ENCODE measurements at places on chromosomes 4 and X. TPM values are rescaled to one million over a fixed set of nuclear protein-coding genes. Genes with fewer than 3 reads are reported as not detected.

SAT1 gene
- 440 TPM for total RNA-seq

SPATA4 gene
- total RNA-seq: 0.33 TPM

DNA sequence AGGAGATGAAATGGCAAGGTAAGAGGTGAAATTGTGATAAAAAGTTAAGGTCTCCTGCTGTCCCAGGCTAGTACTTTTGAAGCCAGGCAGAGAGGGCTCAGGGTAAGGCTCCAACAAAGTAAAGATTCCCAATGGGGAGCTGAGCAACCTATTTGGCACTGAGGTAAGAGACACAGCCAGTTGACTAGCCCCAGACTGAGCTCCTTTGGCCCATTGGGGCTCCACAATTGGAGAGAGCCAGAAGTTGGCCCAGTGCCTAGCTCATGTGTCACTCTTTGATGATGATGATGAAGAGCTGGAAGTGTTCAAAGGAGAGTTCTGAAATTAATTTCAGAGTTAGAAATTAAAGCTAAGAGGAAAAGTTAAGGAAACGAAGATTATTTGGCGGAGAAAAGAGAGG is 94.6 kb downstream of the RLIM start:
- no peaks in the 10 kb centered on the region for H3K27me3 ChIP-seq
- H3K36me3 ChIP-seq: no peaks in the 10 kb centered on the region
- DNase-seq: no peak
- H3K4me1 ChIP-seq: no peaks in the 10 kb centered on the region

- H3K36me3 ChIP-seq: peaks cover 14% of the 10 kb centered on the region
- no peak overlapping the region for H3K4me3 ChIP-seq
- no peak for DNase-seq
- H3K27me3 ChIP-seq: no peaks in the 10 kb centered on the region
These were observed 52.6 kb upstream of the STX18 start for GRCh38 chr4:4594285-4594920.

- no peak for DNase-seq
- peaks cover 96% of the 10 kb centered on the region for H3K27me3 ChIP-seq
- H3K4me3 ChIP-seq: no peak overlapping the region
- no peaks in the 10 kb centered on the region for H3K36me3 ChIP-seq
These were observed 5.2 kb downstream of the POU4F2 start for GRCh38 chr4:146643812-146644401.

Measured in type B pancreatic cell (in vitro differentiated cells).